Ascending aorta (tissue), 2 donors: ENCODE measurements at places on chromosomes 2 and 18.

DNA sequence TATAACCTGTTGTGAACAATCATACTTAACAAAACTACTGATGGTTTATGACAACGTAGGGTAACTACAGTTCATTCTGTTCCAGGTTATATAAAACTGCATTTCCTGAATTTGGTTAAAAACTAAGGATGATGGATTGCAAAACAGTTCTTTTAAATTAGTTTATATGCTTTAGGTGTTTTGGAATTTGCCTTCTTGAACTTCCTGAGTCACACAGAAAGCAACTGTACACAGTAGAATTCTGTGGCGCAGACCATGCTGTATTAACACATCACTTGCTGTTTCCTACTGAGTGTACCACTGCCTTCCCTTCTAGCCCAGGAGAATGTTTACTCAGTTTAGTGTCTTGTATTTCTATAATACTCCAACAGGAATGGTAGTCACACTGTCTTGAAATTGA, 19.4 kb downstream of the ITGB1BP1 start:
- peaks cover 65% of the 10 kb centered on the region for H3K36me3 ChIP-seq
- H3K4me3 ChIP-seq: no peak overlapping the region
- H3K27me3 ChIP-seq: no peaks in the 10 kb centered on the region
- no peak for DNase-seq

- H3K36me3 ChIP-seq: no peaks in the 10 kb centered on the region
- no peak overlapping the region for H3K27ac ChIP-seq
- DNase-seq: no peak
- no peaks in the 10 kb centered on the region for H3K27me3 ChIP-seq
Measured at GRCh38 chr18:69209761-69210160, 190.9 kb upstream of the DOK6 start.

DNA sequence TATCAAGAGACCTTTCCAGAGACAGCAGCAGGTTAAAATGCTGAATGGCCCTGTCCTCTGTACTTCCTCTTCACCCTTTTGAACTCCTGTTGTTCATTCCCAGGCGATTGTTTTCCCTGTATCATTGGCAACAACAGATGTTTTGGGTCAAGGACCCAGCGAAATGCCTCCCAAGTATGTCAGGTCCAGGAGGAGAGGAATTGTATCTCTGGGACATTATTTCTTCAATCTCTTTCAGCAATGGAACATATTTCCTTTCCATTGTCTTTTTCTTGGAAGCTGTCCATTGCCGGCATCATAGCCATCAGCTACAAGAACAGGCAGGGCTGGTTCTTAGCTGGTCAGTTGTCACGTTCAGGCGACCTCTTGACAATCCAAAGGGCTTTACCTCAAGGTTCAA, 76.2 kb downstream of the NRP2 start:
- H3K4me3 ChIP-seq: no peak overlapping the region
- DNase-seq: no peak
- peak overlapping the region; percentile 40 for H3K27ac ChIP-seq
- no peaks in the 10 kb centered on the region for H3K27me3 ChIP-seq
- H3K4me1 ChIP-seq: peaks cover 31% of the 10 kb centered on the region

DNA sequence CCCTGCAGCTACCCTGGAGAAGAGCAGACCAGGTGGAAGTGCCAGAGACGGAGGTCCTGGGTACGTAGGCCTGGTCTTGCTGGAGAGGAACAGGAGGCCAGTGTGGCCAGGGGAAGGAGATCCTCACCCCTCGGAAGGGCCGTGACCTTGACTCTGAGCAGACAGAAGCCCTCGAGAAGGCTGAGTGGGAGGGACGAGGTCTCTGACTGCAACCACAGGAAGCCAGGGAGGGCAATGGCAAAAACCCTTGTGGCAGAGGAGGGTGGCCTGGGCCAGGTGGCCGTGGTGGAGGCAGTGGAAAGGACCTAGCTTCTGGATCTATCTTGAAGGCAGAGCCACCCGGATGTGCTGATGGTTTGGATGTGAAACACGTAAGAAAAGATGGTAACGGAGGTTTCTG, 28.1 kb downstream of the THAP4 start:
- DNase-seq: no peak
- H3K27me3 ChIP-seq: no peaks in the 10 kb centered on the region
- H3K4me1 ChIP-seq: no peaks in the 10 kb centered on the region
- H3K36me3 ChIP-seq: peaks cover 7% of the 10 kb centered on the region
- H3K4me3 ChIP-seq: no peak overlapping the region

GRCh38 chr2:168165397-168165796, 82.0 kb downstream of the STK39 start:
- no peaks in the 10 kb centered on the region for H3K27me3 ChIP-seq
- no peak for DNase-seq
- no peaks in the 10 kb centered on the region for H3K4me1 ChIP-seq
- H3K27ac ChIP-seq: peak overlapping the region; percentile 49

DNA sequence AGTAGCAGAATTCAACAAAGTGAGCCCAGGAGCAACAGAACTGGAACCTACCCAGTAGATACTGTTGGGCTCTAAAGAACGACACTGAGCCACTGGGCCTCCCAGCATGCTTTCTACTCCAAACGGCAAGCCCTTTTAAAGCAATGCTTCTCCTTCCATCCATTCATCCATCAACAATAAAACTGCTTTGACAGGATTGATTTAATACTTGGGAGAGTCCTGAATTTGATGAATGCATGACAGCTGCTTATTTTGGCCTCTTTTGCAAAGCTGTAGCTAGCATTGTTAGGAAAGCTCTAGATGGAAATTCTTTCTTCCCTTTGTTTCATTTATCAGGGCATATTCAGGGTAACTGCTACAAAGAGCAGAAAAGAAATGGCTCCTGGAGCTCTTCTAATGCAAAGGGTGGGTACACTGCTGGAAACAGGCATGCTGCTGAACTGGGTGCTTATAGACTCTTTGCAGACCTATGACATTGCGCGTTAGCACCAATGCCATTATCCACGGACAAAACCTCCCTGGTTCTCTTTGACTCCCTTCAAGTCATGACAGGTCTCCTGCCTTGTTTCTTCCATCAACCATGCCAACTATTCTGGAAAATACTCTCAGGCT, 138.4 kb upstream of the HNRNPA3 start:
- no peak overlapping the region for H3K27ac ChIP-seq
- no peak for DNase-seq
- no peaks in the 10 kb centered on the region for H3K27me3 ChIP-seq
- H3K36me3 ChIP-seq: no peaks in the 10 kb centered on the region
- H3K4me3 ChIP-seq: no peak overlapping the region
- H3K4me1 ChIP-seq: no peaks in the 10 kb centered on the region

- H3K27me3 ChIP-seq: no peaks in the 10 kb centered on the region
- H3K27ac ChIP-seq: no peak overlapping the region
- DNase-seq: no peak
- H3K4me1 ChIP-seq: no peaks in the 10 kb centered on the region
- H3K36me3 ChIP-seq: peaks cover 5% of the 10 kb centered on the region
- H3K4me3 ChIP-seq: no peak overlapping the region
Measured at GRCh38 chr2:42254186-42254895, 85.2 kb downstream of the EML4 start.

- DNase-seq: no peak
- no peaks in the 10 kb centered on the region for H3K27me3 ChIP-seq
- peak overlapping the region; percentile 96 for H3K27ac ChIP-seq
Measured at GRCh38 chr2:160491911-160492371, 1.7 kb downstream of the RBMS1 start.

- H3K27me3 ChIP-seq: no peaks in the 10 kb centered on the region
- DNase-seq: no peak
- no peak overlapping the region for H3K27ac ChIP-seq
- H3K4me3 ChIP-seq: peak overlapping the region; percentile 43
- no peaks in the 10 kb centered on the region for H3K36me3 ChIP-seq
- no peaks in the 10 kb centered on the region for H3K4me1 ChIP-seq
Measured at GRCh38 chr2:148552675-148553331, 91.7 kb upstream of the EPC2 start.

DNA sequence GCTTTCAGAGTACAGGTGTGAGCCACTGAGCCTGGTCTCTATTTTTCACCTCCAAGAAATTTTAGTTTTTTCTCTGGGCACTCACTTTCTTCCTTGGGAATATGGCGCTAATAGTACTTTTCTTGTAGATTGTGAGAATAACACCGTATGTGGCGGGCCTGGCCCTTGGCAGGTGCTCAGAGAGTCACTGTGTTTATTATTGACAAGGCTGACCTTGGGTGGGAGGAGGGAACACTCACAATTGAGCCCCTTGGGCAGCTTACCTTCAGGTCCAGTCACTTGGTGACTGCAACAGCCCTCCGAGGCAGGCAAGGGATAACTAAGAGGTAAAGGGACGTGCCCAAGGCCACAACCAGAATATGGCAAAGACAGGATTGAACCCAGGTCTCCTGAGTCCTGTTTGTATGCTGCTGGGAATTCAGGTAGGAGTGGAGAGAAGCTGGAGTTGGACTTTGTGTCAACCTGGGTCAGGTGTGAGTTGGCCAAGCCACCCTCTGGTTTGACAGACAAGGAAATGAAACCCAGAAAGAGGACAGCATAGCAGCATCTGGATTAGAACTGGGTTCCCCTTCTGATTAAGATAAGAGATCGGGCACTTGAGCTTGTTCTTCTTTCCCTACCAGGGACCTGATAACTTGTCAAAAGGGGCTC, 2.8 kb upstream of the STK25 start:
- H3K36me3 ChIP-seq: no peaks in the 10 kb centered on the region
- no peak for DNase-seq
- peaks cover 4% of the 10 kb centered on the region for H3K4me1 ChIP-seq
- H3K4me3 ChIP-seq: no peak overlapping the region
- H3K27me3 ChIP-seq: no peaks in the 10 kb centered on the region
- no peak overlapping the region for H3K27ac ChIP-seq

- no peaks in the 10 kb centered on the region for H3K36me3 ChIP-seq
- no peak overlapping the region for H3K27ac ChIP-seq
- no peak for DNase-seq
- H3K4me3 ChIP-seq: no peak overlapping the region
- no peaks in the 10 kb centered on the region for H3K4me1 ChIP-seq
Measured at GRCh38 chr2:190512539-190513095, 21.9 kb downstream of the NEMP2 start.

GRCh38 chr2:28687171-28687570, 64.5 kb upstream of the PPP1CB start:
- no peaks in the 10 kb centered on the region for H3K27me3 ChIP-seq
- DNase-seq: no peak
- H3K27ac ChIP-seq: no peak overlapping the region
- H3K4me3 ChIP-seq: no peak overlapping the region
- H3K36me3 ChIP-seq: no peaks in the 10 kb centered on the region

DNA sequence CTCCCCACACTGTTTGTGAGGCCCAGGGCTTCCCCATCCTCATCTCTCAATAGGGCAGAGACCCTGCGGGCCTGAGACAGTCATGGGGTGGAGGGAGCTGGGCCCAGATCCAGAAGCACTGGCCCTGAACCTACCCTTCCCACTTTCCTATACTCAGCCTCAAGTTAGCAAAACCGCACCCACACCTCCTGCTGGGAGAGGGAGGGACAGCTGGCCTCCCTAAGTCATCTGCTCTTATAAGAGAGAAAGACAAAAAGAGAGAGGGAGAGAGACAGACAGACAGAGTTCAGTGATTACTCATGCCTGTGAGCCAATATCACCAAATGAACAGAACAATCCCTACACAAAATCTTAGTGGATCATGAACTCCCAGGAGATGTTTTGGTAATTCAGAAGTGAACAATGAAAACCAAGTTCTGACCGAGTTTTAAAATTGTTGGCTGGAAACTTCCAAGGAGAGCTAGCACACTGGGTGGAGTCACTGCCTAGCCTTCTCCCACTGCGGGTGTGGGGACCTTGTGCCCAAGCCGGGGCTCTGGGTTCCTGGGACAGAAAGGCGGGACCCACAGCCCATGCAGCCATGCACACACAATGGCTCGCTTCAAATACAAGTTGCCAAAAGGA, 130.5 kb downstream of the PXDN start:
- no peaks in the 10 kb centered on the region for H3K4me1 ChIP-seq
- H3K4me3 ChIP-seq: no peak overlapping the region
- no peaks in the 10 kb centered on the region for H3K36me3 ChIP-seq
- H3K27me3 ChIP-seq: no peaks in the 10 kb centered on the region
- no peak overlapping the region for H3K27ac ChIP-seq

DNA sequence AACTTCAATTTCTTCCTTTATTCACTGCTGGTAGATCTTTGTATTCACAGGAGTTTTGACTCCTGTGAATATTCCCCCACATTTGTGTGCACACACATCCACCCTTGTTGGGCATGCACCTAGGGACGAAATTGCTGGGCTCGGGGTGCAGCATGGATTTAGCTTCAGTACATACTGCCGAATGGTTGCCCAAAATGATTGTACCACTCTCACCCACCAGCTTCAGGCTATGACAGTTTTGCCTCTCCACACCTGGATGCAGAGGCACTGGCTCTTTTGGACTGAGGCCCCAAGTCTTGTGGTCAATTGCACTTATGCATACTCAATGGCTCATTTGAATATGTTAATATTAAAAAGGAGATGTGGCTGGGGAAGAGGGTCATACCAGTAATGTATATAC, 65.1 kb upstream of the ODC1 start:
- no peaks in the 10 kb centered on the region for H3K27me3 ChIP-seq
- no peak overlapping the region for H3K27ac ChIP-seq
- no peak for DNase-seq

DNA sequence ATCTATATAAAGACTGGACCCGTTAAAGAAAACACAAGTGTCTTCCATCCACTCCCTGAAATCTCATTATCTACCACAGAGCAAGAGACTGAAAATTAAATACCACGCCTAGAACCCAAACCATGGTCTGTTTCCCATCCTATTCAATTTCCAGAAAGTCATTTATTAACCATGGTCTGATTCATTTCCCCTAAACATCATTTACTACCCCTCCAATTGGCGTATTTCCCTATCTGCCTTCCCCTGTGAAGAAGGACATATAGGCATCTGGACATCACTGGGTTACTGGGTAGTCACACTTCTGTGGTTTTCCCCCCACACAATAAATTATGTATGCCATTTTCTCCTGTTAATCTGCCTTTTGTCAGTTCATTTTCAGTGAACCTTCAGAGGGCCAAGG, 30.8 kb downstream of the CCDC93 start:
- no peak for DNase-seq
- no peak overlapping the region for H3K4me3 ChIP-seq
- H3K36me3 ChIP-seq: peaks cover 24% of the 10 kb centered on the region
- H3K27ac ChIP-seq: no peak overlapping the region

- no peak overlapping the region for H3K27ac ChIP-seq
- no peak for DNase-seq
- no peak overlapping the region for H3K4me3 ChIP-seq
- H3K4me1 ChIP-seq: no peaks in the 10 kb centered on the region
- H3K27me3 ChIP-seq: no peaks in the 10 kb centered on the region
Measured at GRCh38 chr18:24181806-24182205, 42.9 kb downstream of the CABYR start.

DNA sequence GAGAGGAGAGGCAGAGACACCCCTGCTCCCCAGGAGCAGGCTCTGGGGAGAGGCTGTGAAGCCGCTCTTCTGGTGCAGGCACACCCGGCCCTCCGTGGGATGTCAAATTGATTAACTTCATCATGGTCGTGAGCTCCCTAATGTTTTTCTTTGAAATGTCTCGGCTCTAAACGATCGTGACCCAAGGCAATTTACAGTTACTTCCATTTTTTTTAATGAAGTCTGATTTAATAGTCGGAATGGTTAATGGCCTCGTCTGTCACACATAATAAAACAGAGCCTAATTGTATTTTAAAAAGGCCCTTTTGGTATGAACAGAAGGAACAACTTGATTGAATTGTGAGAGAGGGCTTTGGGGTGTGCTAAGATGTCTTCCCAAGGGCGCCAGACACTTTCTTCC, 130.2 kb downstream of the SMAD2 start:
- H3K27me3 ChIP-seq: no peaks in the 10 kb centered on the region
- H3K27ac ChIP-seq: no peak overlapping the region
- H3K36me3 ChIP-seq: no peaks in the 10 kb centered on the region
- H3K4me3 ChIP-seq: no peak overlapping the region
- DNase-seq: no peak

- H3K27me3 ChIP-seq: no peaks in the 10 kb centered on the region
- H3K4me1 ChIP-seq: no peaks in the 10 kb centered on the region
- DNase-seq: no peak
Measured at GRCh38 chr2:20942646-20943125, 101.2 kb downstream of the APOB start.
